NCI-H69 (cell line): ENCODE measurements at places on chromosomes 5 and 9.

GRCh38 chr5:618450-618849 lies 6.3 kb downstream of the CEP72 start:
- no peak for DNase-seq

DNA sequence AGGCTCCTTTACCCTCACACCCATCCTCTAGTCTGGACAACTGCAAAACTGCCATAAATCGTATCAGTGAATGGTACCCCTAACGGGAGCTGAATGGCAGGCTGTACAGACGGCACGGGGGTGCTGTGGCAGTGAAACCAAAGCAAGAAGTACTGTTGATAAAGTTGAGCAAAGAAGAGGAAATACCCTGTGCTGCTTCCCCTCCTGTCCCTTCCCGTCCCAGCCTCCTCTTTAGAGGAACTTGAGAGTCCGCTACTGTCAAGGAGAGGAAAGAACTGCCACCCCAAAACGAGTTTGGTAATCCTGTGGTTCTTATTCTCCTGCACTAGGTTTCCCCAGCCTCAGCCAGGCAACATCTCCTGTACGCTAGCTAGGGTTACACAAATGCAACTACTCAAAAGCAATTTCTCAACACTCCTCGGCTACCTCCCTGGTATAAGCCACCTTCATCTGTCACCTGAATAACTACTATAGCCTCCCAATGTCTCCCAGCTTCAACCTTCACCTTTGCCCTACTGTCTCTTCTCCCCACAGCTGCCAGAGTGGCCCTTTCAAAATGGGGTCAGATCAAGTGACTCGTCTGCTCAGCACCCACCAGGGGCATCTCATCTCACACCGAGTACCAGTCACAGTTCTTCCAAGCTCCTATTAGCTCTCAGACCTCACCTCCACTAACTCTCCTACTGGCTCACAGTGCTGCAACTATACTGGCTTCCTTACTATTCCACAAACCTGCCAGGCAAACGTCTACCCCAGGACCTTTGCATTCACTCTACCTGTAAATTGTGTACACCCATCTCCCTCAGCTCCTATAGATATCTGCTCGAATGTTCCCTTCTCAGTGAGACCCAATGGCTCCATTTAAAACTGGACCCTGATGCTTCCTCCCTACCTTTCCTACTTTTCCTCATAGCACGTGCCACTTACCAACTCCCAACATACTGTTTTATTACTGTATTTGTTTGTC lies 4.1 kb downstream of the GLRX start:
- no peak for DNase-seq

- DNase-seq = no peak
Observed at GRCh38 chr5:72427016-72427415, 80.2 kb downstream of the ZNF366 start.

- no peak for DNase-seq
Observed at GRCh38 chr9:111180811-111181210, 142.5 kb upstream of the LPAR1 start.

DNA sequence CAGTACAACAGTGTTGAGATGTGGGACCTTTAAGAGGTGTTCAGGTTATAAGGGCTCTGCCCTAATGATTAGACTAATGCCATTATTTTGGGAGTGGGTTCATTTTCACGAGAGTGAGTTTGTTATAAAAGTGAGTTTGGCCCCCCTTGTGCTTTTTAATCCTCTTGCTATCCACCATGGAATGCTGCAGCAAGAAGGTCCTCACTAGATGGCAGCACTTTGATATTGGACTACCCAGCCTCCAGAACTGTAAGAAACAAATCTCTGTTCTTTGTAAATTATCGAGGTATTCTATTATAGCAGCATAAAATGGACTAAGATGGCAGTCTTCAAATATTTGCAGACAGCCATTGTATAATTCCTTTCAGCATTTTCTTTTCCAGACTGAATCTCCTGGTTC lies 212.4 kb downstream of the LRRC70 start:
- peak; percentile 37 for DNase-seq

GRCh38 chr5:37808945-37809344 lies 30.9 kb downstream of the GDNF start:
- no peak for DNase-seq

DNA sequence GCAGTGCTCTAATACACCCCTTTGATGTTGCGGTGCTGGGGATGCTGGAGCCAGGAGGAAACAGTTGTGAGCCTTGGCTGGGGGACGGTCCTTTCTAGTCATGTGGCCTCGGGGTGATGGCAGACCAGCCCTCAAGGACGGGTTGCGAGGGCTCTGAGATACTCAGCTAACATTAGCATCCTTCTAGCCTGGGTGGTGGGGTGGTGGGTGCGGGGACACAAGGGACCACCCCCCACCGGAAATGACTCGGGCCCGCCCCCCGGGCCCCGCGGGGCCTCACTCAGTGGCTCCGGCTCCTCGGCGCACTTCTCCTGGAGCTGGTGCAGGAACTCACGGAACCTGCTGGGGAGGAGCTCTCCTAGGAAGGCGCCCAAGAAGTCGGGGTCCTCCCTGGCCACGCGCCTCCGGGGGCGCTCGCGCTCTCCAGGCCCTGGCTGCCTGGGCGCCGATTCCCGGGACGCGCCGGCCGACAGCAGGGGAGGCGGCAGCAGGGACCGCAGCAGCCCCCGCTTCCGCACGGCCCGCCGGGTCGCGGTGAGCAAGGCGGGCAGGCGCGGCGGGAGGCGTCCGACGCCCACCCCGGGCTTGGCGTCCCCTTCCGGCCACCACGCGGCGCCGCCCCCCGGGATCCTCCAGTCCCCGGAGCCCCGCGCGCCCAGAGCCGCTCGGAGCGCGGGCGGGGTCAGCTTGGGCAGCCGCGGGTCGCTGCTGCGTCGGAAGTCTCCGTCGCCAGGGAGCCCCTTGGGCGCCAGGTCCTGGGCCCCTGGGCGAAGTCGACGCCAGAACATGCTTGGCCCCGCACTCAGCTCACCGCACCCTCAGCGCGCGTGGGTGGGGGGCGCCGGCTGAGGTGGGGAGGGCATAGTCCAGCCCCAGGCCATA lies 873 bp downstream of the C9orf50 start:
- DNase-seq = peak; percentile 56

DNA sequence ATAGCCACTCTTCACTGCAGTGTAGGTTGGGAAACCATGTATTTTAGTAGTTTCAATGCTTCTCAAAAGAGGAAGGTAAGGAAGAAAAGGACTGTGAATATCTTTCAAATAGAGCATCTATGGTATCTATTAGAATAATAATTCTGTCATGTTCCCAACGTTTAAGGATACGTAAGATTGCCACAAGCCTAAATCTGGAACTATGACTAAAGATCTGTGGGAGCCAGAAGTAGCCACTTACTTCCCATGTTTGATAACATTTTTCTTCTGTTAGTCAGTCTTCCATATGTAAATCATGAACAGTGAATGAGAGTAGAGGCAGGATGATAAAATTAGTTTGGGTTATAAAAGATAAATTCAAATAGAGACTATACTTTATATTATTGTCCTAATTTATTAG lies 16.3 kb upstream of the MROH2B start:
- DNase-seq = no peak

- DNase-seq = peak; percentile 11
Observed at GRCh38 chr5:112635276-112635675, 102.4 kb upstream of the APC start.

DNA sequence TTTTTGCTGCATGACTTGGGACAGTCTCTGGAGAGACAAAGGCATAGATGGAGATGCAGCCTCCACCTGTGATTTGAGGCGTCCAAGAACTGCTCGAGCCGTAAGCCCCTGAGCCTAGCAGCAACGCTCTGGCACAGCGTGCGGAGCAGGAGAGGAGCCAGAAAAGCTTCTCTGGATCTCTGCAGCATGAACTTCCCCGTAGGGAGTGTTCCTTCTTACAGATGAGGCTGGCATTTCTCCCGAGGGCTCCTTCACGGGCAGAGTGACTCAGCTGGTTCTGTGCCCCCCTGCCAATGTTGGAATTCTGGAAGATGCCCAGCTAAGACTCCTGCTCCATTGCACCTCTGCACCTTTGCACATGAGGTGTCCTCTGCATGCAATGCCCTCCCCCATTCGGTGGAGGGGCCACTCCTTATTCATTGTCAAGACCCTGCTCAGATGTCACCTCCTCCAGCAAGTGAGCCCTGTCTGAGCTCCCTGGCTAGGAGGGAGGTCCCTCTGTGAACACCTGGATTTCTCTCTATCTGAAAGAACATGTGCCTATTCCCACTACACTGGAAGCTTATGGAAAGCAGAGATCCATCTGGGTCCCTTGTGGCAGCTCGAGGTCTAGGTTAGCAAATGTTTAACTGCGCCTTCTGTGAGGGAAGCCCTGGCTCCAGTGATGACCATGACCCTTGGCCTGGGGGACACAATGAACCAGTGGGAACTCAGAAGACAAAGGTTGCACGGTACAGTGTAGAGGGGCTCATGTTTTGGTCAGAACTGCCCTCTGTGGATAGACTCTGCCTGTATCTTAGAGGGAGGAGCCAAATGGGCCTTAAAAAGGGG lies 39.6 kb downstream of the SH3PXD2B start:
- no peak for DNase-seq

GRCh38 chr9:110979636-110980035 lies 58.6 kb downstream of the LPAR1 start:
- no peak for DNase-seq

- peak; percentile 70 for DNase-seq
Observed at GRCh38 chr5:74285675-74286280, 354.8 kb downstream of the ENC1 start.

DNA sequence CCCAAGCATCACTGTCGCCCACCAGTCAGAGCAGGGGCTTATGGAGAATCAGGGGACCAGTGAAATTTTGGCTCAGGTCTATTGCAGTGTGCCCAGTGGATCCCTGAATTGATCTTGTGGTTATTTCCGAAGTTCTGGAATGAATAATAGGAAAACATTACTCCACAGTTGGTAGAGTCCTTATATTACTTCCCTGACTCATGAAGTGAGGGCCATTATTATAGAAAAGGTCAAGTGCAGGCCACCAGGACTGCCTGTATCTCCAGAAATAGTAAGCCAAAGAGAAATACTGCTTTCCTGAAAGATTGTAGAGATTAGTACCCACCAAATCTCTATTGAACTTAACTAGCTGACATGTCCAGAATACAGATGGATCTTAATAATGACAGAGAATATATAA lies 335.0 kb downstream of the NPR3 start:
- no peak for DNase-seq

- DNase-seq = peak; percentile 89
Observed at GRCh38 chr5:149828161-149829011, 98.3 kb downstream of the PPARGC1B start.

DNA sequence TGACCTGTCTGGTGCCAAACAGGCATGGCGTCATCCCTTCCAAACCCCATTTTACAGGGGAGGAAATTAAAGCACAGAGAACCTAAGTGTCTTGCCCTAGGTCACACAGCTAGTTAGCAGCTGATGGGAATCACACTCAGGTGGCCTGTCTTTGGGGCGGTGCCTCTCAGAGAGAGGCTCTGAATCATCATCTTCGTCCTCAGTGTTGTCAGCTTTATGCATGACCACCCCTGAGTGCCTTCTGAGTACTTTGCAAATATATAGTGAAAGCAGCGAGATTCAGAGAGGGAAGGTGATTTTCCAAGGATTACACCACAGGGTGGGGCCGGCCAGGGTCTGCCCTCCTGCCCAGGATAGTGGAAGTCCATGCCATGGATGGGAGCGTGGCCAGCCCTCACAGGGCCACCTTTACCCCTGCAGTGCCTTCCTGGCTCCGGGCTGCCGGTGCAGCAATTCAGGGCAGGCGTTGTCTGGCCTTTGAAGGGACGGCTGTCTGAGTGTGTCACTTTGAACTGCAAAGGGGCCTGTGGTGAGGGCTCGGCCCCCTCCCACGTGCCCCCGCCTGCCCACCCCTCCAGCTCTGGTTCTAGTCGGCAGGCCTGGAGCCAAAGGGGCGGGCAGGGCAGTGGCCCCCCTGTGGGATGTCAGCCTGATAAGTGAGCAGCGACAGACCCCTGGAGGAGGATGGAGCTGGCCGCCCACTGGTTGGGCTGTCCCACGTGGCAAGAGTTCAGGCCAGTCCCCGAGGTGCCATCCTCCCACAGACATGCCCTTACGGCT lies 16.9 kb downstream of the LMX1B start:
- no peak for DNase-seq

- no peak for DNase-seq
Observed at GRCh38 chr9:127172066-127172707, 49.8 kb upstream of the ANGPTL2 start.

DNA sequence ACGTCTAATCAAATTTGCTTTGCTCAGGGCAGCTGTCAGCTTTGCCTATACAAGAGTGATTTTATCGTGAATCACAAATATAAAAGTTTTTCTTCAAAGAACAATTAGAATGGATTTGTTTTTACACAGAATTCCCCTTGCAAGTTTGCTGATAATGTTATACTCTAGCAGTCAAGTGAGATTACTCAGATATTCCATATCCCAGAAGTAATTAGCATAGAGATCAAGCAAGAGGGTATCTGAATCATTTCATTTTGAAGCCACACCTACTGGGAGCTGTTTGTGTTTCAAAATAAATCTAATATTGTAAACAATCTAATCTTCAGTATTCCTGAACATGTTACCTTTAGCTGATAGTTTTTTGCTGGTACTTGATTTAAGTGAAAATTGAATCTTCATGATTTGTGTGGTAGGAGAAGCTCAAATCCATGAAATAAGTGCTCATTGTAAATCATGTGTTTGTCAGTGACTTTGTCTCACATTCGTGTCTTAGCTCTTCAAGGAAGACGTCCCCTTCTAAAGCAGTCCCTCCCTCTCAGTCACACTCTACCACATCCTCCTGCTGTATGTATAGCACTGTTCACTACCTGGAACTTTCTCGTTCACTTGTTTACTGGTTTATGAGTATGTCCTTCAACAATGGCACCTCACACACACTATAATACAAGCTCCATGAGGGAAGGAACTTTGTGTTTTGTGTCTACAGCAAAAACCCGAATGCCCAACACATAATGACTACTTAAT lies 3.3 kb upstream of the TTC39B start:
- no peak for DNase-seq
